ENCODE measurements at places on chromosomes 5 and 9. TPM values are rescaled to one million over a fixed set of nuclear protein-coding genes. Genes with fewer than 3 reads are reported as not detected.

DNA sequence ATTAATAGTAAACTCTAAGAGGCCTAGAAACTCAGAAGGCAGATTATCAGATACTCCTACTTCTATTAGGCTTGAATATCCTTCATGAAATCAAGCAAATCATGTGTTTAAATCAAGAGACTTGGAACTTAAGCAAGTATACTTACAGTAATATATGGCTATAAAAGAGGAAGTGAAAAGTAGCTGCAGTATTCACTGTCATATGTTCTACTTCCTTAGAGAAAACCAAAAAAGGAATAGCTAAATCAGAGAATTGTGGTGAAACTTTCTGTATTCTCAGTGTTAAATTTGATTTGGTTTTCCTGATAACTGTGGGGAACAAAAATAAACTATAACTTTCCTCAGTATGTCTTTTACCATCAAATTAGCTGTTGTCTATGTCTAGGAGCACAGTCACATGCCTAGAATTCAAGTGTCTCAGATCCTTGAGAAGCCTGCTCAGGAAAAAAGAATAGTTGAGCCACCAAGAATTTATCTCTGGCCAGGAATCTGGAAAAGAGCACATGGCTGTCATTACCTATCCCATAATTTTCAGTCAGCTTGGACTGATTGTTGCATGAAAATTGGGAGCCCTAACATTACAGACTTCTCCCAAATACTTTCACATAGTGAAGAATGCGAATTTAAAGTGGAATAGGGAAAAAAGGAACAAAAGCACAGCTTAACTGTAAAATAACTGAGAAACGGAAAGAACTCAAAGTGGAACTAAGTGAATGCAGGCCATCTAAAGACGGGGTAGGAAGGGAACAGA is 1.7 kb downstream of the FKBP15 start:
- DNase-seq, result no peak
- H3K27me3 ChIP-seq, result no peaks in the 10 kb centered on the region
- peaks cover 6% of the 10 kb centered on the region for H3K36me3 ChIP-seq
- peaks cover 28% of the 10 kb centered on the region for H3K4me1 ChIP-seq

RECK gene
- total RNA-seq, result 31.5 TPM

DNA sequence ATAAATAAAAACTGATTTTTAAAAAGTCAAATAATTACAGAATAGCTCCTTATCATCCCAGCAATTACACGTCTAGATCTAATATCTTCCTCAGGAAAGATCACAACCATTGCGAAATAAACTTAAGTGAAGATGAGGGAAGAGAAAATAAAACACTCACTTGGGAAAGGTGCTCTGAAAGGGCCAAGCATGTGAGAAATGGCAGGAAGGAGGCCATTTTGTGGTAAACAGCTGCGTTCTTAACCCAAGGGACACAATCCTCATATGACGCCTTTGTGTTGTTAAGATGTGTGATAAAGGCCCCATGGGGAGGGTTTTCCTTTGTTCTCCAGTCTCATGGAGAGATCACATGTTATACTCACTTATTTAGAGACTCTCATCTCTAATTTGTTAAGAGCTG is 32.5 kb downstream of the JAKMIP2 start:
- H3K4me3 ChIP-seq, result no peak overlapping the region
- H3K36me3 ChIP-seq, result no peaks in the 10 kb centered on the region
- no peak for DNase-seq
- no peaks in the 10 kb centered on the region for H3K27me3 ChIP-seq
- no peaks in the 10 kb centered on the region for H3K4me1 ChIP-seq

SHISAL2B gene
- not detected for total RNA-seq

TMEM174 gene
- total RNA-seq, result not detected

GRCh38 chr9:128161215-128161902 is 1.3 kb downstream of the BBLN start:
- H3K27ac ChIP-seq, result no peak overlapping the region
- peak; percentile 31 for DNase-seq
- peak overlapping the region; percentile 90 for H3K4me3 ChIP-seq
- no peaks in the 10 kb centered on the region for H3K27me3 ChIP-seq

GRCh38 chr5:139745132-139745799 is 50.3 kb upstream of the PSD2 start:
- peaks cover 39% of the 10 kb centered on the region for H3K4me1 ChIP-seq
- no peaks in the 10 kb centered on the region for H3K27me3 ChIP-seq
- no peaks in the 10 kb centered on the region for H3K36me3 ChIP-seq
- peak; percentile 99 for DNase-seq
- H3K27ac ChIP-seq, result peak overlapping the region; percentile 86
- peak overlapping the region; percentile 70 for H3K4me3 ChIP-seq

DNA sequence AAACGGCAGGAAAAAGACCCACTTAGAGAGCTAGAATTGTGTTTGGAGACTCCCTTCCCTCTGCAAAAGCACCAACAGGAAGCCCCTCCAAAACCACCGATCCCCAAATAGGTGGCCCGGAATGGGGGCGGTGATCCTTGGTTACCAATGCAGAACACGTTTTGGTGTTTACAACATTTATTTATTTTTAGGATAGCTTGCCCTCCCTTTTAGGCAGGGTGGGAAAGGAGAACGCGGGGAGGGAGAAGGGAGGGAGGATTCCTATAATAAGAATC is 579 bp upstream of the NTRK2 start:
- no peaks in the 10 kb centered on the region for H3K36me3 ChIP-seq
- no peaks in the 10 kb centered on the region for H3K4me1 ChIP-seq
- DNase-seq, result peak; percentile 90
- peak overlapping the region; percentile 63 for H3K4me3 ChIP-seq

DNA sequence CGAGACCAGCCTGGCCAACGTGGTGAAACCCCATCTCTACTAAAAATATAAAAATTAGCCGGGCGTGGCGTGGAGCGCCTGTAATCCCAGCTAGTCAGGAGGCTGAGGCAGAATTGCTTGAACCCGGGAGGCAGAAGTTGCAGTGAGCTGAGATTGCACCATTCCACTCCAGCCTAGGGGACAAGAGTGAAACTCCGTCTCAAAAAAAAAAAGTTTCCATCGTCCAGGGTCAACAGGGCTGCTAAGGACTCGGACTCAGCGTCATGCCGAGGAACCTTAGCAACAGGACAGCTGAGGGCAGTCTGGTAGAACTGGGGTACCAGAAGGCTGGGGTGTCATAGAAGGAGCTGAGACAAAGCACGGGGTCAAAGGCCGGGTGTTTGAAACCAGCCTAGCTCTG is 21.7 kb downstream of the FAM78A start:
- H3K27ac ChIP-seq, result no peak overlapping the region
- DNase-seq, result no peak
- H3K27me3 ChIP-seq, result no peaks in the 10 kb centered on the region
- H3K4me3 ChIP-seq, result no peak overlapping the region

DNA sequence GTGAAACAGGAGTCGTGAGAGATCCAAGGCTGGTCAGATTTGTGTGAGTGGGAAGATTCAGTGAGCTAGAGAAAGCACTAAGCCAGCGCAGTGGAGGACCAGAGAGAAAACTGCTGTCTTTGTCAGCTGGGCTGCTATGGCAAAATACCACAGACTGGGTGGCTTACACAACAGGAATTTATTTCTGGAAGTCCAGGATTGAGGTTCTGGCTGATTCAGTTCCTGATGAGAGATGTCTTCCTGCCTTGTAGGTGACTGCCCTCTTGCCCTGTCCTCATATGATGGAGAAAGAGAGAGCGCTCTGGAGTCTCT is 24.2 kb upstream of the ANKRD33B start:
- H3K27me3 ChIP-seq, result peaks cover 4% of the 10 kb centered on the region
- peak; percentile 73 for DNase-seq
- H3K4me3 ChIP-seq, result no peak overlapping the region
- H3K36me3 ChIP-seq, result no peaks in the 10 kb centered on the region
- peaks cover 20% of the 10 kb centered on the region for H3K4me1 ChIP-seq

SV2C gene
- total RNA-seq, result not detected

- H3K36me3 ChIP-seq, result no peaks in the 10 kb centered on the region
- no peak overlapping the region for H3K4me3 ChIP-seq
- DNase-seq, result no peak
Observed at GRCh38 chr9:112971415-112971814, 40.6 kb downstream of the ZNF883 start.

DNA sequence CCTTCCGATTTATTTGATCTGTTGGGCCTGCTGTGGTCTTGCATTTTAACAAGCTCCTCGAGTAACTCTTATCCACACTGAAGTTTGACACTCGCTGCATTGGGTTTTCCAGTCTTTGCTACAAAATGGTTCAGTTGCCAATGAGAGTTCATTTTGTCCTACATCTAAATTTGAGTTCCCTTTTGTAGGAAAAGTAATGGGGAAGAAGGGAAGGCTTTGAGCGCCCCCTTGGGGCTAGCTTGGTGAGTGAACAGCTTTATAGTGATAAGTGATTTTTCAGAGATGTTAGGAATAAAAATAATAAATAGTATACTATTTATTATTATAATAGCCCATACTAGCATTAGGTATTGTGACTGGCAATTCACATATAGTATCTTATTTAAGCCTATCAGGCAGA is 89.9 kb upstream of the GNAQ start:
- peaks cover 12% of the 10 kb centered on the region for H3K4me1 ChIP-seq
- peaks cover 14% of the 10 kb centered on the region for H3K27me3 ChIP-seq
- no peak overlapping the region for H3K27ac ChIP-seq
- no peak overlapping the region for H3K4me3 ChIP-seq
- DNase-seq, result no peak

PRRX2 gene
- total RNA-seq, result 34.8 TPM

GRCh38 chr9:125121146-125121545 is 22.2 kb downstream of the SCAI start:
- H3K4me1 ChIP-seq, result peaks cover 16% of the 10 kb centered on the region
- no peak overlapping the region for H3K4me3 ChIP-seq
- DNase-seq, result no peak
- no peak overlapping the region for H3K27ac ChIP-seq
- H3K36me3 ChIP-seq, result no peaks in the 10 kb centered on the region

- no peak for DNase-seq
- H3K27ac ChIP-seq, result no peak overlapping the region
- H3K4me1 ChIP-seq, result peaks cover 15% of the 10 kb centered on the region
- peaks cover 20% of the 10 kb centered on the region for H3K27me3 ChIP-seq
- no peak overlapping the region for H3K4me3 ChIP-seq
- no peaks in the 10 kb centered on the region for H3K36me3 ChIP-seq
Observed at GRCh38 chr5:167578977-167579692, 712.3 kb upstream of the WWC1 start.

- H3K36me3 ChIP-seq, result no peaks in the 10 kb centered on the region
- no peaks in the 10 kb centered on the region for H3K27me3 ChIP-seq
- H3K27ac ChIP-seq, result no peak overlapping the region
- peaks cover 18% of the 10 kb centered on the region for H3K4me1 ChIP-seq
- H3K4me3 ChIP-seq, result no peak overlapping the region
- DNase-seq, result no peak
Observed at GRCh38 chr9:115687356-115687755, 466.2 kb upstream of the PAPPA start.

PCDHA5 gene
- total RNA-seq, result under 0.01 TPM

Measured in osteoblast (primary cell).